ENCODE measurements at places on chromosomes 5 and 9.

GRCh38 chr9:33835625-33836260, 18.8 kb downstream of the UBE2R2 start:
- H3K27ac ChIP-seq = peak overlapping the region; percentile 51
- peaks cover 15% of the 10 kb centered on the region for H3K4me1 ChIP-seq
- DNase-seq = no peak
- H3K27me3 ChIP-seq = no peaks in the 10 kb centered on the region
- H3K36me3 ChIP-seq = peaks cover 8% of the 10 kb centered on the region

DNA sequence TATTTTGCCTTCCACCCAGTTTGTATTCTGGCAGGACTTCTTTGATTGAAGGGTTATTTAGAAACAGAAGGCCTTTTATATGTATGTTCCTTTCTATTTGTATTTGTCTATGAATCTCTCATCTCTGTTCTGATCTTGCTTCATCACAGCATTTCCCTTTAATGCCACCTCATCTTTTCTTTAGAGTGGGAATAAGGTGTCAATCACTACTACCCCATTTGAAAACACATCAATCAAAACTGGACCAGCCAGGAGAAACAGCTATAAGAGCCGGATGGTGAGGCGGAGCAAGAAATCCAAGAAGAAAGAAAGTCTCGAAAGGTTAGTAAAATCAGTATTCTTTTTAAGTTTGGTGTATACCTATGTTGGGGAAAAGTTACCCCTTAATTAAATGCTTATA, 36.3 kb downstream of the CD180 start:
- H3K27me3 ChIP-seq = no peaks in the 10 kb centered on the region
- H3K27ac ChIP-seq = peak overlapping the region; percentile 84

DNA sequence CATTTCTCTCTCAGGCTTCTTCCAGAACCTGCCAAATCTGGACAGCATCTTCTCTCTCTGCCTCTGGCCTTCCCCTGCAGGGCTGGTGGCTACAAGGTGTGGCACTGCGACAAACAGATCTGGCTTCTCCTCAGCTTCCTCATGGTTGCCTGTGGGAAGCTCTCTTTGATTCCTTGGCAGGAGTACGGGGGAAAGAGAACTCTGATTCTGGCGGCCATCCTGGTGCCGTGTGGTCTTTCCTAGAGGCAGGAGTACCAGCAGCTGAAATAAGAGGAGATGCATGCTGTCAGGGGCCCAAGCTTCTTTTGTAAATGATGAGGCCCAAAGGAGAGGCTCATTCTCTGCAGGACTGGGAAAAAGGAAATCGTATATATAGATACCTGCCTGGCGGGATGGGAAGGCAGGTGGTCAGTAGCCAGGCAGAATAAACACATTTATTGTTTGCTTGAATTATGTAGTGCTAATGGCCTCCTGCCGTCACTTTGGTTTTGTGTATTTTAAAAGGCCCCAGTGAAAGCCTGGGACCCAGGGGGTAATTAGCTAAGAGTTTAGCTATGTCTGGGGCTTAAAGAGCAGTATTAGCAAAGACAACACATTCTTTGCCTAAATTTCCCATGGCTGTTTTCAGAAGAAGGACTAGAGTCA, at the start of gene CER1:
TSS of gene CER1 (minus strand) at position 343 of the 645 bp plus-strand sequence. CDS start at position 282, 61 bp downstream.
- H3K27me3 ChIP-seq = peaks cover 14% of the 10 kb centered on the region
- no peak within 1 kb of the TSS for H3K4me3 ChIP-seq
- H3K4me1 ChIP-seq = no peaks in the 10 kb centered on the region
- no peaks in the 10 kb centered on the region for H3K36me3 ChIP-seq
- DNase-seq = no peak

GRCh38 chr5:84092738-84093137, 291.9 kb downstream of the EDIL3 start:
- no peak for DNase-seq
- H3K27ac ChIP-seq = no peak overlapping the region
- peaks cover 3% of the 10 kb centered on the region for H3K27me3 ChIP-seq
- H3K36me3 ChIP-seq = no peaks in the 10 kb centered on the region
- H3K4me1 ChIP-seq = no peaks in the 10 kb centered on the region
- no peak overlapping the region for H3K4me3 ChIP-seq

- H3K36me3 ChIP-seq = no peaks in the 10 kb centered on the region
- H3K27ac ChIP-seq = no peak overlapping the region
- peaks cover 4% of the 10 kb centered on the region for H3K4me1 ChIP-seq
- no peak overlapping the region for H3K4me3 ChIP-seq
- DNase-seq = no peak
These were observed 211.5 kb downstream of the PAPPA start for GRCh38 chr9:116365056-116365471.

- no peaks in the 10 kb centered on the region for H3K27me3 ChIP-seq
- no peak for DNase-seq
- no peak overlapping the region for H3K4me3 ChIP-seq
- H3K36me3 ChIP-seq = no peaks in the 10 kb centered on the region
- no peak overlapping the region for H3K27ac ChIP-seq
These were observed 159.6 kb downstream of the BNC2 start for GRCh38 chr9:16710888-16711287.

- H3K27ac ChIP-seq = no peak overlapping the region
- H3K27me3 ChIP-seq = peaks cover 12% of the 10 kb centered on the region
- no peaks in the 10 kb centered on the region for H3K36me3 ChIP-seq
- no peak overlapping the region for H3K4me3 ChIP-seq
- H3K4me1 ChIP-seq = no peaks in the 10 kb centered on the region
These were observed 118.4 kb downstream of the MARCHF11 start for GRCh38 chr5:16061163-16061562.

- H3K27me3 ChIP-seq = no peaks in the 10 kb centered on the region
- H3K36me3 ChIP-seq = no peaks in the 10 kb centered on the region
- H3K4me3 ChIP-seq = no peak overlapping the region
- DNase-seq = no peak
- no peaks in the 10 kb centered on the region for H3K4me1 ChIP-seq
These were observed 60.7 kb downstream of the TAF11L14 start for GRCh38 chr5:17694914-17695313.

DNA sequence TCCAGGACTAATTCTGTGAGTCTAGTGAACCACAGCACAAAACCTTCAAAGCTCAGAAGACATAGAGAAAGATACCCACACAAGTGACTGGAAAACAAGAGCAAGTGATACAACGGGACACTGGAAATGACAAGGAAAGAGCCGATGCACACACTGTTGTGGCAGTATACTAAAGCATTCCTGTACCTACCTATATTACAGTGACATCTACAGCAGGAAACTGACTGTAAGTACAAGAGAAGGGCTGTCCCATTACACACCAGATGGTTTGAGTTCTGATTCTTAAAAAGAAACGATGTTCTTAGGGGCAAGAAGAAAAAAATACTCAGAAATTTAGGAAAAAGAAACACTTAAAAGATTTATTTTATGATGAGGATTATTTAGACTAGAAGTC, 18.5 kb downstream of the TMEM245 start:
- DNase-seq = no peak
- peaks cover 66% of the 10 kb centered on the region for H3K4me1 ChIP-seq
- H3K27me3 ChIP-seq = no peaks in the 10 kb centered on the region
- peak overlapping the region; percentile 90 for H3K27ac ChIP-seq
- H3K4me3 ChIP-seq = peak overlapping the region; percentile 70

- H3K36me3 ChIP-seq = no peaks in the 10 kb centered on the region
- H3K27me3 ChIP-seq = no peaks in the 10 kb centered on the region
- no peaks in the 10 kb centered on the region for H3K4me1 ChIP-seq
- no peak overlapping the region for H3K27ac ChIP-seq
These were observed 378.5 kb upstream of the IRX1 start for GRCh38 chr5:3217114-3217513.

DNA sequence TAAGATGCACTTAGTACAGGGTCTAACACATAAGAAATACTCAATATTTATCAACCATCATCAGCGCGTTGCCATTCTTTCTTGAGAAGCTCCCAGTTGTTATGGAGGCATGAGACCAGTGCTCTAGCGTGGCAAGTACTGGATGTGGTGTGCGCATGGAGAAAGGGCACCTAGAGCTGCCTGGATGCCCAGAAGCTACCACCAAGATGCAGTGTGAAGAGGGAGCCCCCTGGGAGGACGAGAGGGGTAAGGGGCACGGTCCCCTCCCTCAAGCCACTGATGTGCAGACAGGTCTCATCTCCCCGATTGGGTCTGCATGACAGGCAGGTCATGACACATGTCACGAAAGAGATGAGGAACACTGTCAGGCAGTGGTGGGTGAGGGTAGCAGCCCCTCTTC, 127.7 kb upstream of the CXCL14 start:
- no peaks in the 10 kb centered on the region for H3K4me1 ChIP-seq
- DNase-seq = no peak
- H3K27ac ChIP-seq = no peak overlapping the region
- no peak overlapping the region for H3K4me3 ChIP-seq
- no peaks in the 10 kb centered on the region for H3K36me3 ChIP-seq

DNA sequence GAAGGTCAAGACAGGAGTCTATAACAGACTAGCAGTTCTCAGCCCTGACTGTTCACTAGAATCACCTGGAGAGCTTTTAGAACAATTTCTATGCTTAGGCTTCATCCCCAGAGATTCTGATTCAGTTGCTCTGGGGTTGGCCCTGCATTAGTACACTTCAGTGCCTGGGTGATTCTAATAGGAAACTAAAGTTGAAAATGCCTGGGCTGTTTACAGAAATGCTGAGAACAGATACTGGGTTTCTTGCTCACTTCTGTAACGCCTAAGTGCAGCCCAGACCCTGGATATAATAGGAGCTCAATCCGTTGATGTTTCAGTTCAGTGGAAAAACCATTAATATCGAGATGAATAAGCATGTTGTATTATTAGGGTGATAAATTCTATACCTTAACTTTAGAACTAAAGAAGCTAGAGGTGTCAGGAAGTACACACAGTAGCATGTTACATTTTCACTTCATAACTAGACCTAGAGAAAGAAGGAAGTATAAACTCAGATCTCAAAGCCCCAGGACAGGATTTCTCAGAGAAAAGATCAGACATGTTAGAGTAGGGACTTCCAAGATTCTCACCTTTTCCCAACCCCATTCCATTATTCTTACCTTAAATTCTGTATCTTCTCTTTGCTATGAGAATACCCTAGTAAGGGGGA, 20.4 kb downstream of the HAVCR2 start:
- peaks cover 15% of the 10 kb centered on the region for H3K36me3 ChIP-seq
- no peak for DNase-seq
- H3K27me3 ChIP-seq = no peaks in the 10 kb centered on the region
- H3K27ac ChIP-seq = peak overlapping the region; percentile 63

DNA sequence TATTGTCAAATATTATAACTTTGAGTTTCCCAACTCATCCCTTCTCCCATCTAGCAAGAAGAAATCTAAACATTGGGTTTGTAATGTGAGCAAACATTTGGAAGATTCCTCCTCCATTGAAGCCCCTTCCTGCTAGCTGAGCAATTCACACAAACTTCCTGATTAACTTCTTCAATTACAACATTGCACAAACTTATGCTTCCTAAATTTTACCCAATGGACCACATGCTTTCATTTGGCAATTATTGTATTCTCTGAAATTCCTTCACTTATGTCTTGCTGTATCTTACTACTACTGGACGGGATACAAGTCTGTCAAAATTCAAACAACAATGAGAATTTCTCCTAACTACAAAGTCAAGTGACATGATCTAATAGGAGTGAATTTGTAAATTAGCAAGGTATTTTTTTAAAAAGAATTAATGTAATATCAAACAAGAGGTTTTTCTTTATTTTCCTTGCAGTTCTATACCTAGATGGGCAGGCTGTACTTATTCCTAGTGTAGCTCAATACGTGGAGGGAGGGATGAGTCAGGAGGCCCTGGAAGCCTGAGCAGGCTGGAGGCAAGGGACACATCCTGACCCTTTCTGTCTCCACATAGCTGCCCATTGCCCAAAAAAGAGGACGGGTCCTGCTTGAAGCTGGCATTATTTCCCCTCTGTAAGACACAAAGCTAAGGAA, 11.8 kb upstream of the IFNW1 start:
- no peaks in the 10 kb centered on the region for H3K27me3 ChIP-seq
- no peak overlapping the region for H3K27ac ChIP-seq
- H3K4me1 ChIP-seq = peaks cover 6% of the 10 kb centered on the region
